ENCODE measurements at places on chromosomes 7 and 10. TPM values are rescaled to one million over a fixed set of nuclear protein-coding genes. Genes with fewer than 3 reads are reported as not detected.

DNA sequence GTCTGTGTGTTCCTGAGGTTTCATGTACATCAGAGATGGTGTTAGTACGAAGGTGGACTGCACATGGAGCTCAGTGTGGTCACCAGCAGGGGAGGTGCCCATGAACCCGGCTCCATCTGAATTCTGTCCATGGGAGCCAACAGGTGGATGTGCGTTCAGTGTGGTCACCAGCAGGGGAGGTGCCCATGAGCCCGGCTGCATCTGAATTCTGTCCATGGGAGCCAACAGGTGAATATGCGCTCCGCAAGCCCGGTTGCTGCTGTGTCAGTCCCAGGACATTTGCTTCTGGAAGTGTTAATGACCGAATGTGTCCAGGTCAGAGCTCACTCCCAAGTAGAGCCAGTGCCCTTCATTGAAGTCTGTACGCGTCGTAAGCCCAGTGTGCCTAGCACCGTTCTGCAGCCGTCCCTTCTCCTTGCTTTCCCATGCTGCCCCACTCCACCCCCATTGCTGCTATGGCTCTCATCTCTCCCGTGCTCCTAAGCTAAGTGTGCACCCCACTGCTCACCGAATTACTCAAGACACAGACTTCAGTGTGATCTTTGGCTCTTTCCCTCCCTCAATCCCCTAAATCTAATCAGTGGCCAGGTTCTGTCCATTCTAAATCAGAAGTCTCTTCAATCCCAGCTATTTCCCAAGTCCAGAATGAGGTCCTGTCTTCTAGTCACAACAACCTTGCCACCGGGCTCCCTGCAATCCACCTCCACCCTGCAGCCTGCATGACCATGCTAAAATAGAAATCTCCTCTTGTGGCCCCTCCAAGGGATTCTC, 352.4 kb downstream of the TCERG1L start:
- DNase-seq = no peak

GRCh38 chr10:30680908-30681307, 51.4 kb upstream of the LYZL2 start:
- no peak for DNase-seq

- no peak for DNase-seq
Observed at GRCh38 chr10:125169279-125169678, 8.9 kb upstream of the CTBP2 start.

DNA sequence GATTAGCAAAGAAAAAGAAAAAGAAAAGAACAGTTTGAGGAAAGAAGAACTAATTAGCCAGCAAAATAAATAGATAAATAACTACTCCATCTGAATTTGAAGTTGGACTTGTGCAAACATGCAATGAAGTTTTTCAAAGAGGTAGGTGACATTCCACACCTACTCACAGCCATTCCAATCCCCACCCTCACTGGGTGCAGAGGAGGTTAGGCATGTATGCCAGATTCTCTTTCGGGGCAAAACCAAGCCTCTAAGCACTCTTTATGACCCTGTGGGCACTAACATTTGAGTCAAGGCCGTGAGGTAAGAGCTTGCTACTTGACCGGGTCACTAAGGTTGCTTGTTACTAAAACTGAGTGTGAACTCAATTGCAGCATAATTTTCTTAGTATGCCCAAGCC, 108.4 kb upstream of the SEMA3A start:
- DNase-seq = no peak

DNA sequence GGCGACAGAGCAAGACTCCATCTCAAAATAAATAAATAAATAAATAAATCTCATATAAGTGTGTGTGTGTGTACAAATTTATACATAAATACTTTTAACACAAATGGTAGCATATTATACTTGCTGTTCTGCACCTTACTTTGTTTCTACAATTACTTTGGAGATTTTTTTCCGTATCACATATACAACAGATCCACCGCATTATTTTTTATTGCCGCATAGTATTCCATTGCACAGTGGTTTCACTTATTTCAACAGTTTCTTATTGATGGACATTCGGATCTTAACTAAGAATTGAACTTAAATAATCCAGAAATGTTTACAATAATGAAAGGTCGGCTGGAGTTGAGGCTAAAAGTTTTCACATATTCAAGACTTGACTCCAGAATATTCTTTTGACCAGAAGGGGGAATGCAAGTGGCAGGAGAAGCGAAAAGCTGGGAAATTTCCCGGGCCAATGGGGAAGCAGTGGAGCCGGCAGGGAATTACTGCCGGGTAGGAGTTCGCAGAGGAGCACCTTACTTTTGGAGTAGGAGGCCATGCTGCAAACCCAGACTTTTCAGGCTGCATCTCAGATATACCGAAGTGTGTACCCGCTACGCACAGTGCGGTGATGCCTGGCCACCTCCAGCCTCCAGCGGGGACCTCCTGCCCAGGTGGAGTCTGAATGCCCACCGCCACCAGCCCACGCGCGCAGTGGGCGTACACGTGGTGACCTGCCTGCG, 415 bp upstream of the CNNM1 start:
- peak; percentile 64 for DNase-seq

DNA sequence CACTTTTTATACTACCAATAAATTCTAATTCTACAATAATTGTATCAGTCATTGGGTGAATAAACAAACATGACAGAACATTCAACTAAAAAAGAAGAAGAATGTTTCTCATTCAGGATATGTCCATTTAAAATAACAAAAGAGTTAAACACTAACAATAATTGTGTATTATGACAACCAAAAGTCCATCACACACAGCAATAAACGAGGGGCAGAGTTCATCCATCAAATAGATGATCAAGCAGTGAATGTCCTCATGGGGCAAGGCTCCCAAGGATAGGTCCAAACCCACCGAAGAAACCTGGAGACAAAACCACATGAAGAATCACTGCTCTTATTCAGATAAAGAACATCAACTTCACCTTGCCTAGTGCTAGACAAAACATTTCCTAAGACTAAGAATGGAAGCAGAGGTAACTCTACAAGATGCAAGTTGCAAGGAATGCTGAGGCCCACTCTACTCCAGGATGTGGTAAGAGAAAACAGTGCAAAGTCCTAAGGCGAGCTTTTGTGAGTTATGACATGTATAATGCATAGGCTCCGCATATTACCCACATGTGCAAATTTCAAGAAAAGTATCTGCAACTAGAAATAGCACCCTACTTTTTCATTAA, 115.1 kb downstream of the PARD3 start:
- DNase-seq = no peak

- DNase-seq = no peak
Observed at GRCh38 chr7:154857728-154858681, 144.9 kb downstream of the PAXIP1 start.

GRCh38 chr7:112833082-112833481, 42.9 kb upstream of the TMEM168 start:
- no peak for DNase-seq

GRCh38 chr10:51129946-51130544, 55.8 kb downstream of the PRKG1 start:
- peak; percentile 5 for DNase-seq

DNA sequence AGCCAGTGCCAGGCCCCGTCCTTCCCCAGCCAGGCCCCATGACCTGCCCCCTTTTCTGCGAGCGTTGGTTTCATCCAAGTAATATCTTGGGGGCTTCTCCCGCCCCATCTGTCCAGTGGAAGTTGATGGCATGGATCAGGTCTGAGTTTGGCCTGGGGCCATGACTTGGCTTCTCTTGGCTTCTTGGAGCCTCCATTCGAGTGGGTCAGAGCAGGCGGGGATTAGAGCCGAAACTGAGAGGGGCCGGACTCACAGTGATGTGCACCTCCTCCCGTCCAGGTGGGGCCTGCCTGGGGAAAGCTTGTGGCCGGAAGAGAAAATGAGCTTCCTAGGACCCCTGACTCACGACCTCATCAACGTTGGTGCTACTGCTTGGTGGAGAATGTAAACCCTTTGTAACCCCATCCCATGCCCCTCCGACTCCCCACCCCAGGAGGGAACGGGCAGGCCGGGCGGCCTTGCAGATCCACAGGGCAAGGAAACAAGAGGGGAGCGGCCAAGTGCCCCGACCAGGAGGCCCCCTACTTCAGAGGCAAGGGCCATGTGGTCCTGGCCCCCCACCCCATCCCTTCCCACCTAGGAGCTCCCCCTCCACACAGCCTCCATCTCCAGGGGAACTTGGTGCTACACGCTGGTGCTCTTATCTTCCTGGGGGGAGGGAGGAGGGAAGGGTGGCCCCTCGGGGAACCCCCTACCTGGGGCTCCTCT, 15.1 kb upstream of the LIMK1 start:
- DNase-seq = no peak

- no peak for DNase-seq
Observed at GRCh38 chr7:76246804-76247389, 45.2 kb downstream of the SRRM3 start.

- DNase-seq = peak; percentile 25
Observed at GRCh38 chr10:74988832-74989561, 122.5 kb upstream of the SAMD8 start.

GRCh38 chr7:30730097-30730496, 21.8 kb upstream of the INMT start:
- no peak for DNase-seq

DNA sequence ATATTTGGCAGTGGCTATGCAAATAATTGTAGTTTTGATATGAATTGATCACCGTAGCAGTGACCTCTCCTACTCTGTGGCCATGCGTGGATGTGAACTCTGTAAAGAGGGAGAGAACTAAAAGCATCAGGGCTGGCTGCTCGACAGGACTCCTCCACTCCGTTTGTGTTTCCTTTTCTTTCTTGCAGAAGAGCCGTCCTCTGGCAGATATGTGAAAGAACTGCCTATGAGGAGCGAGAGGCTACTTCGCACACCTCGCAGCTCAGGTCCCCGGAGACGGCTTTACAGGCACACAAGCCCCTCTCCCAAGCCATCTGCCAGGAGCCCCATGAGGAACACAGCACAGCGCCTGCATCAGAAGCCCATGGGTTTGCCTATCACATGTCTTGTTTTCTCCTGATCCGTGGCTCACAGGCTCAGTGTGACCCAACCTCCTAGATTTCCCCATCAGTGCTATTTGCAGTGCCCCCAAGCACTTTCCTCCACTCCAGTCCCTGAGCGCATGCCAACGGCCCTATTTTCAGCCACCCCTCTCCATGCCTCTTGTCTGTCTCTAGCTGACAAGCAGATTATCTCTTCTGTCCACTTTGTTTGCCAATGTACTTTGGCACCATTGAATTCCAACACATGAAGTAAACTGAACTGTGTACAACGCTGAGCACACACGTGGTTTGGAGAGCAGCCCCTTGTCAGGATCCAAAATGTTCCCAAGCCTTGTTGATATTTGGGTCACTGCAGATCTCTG, 164.3 kb upstream of the AKR1E2 start:
- peak; percentile 59 for DNase-seq

GRCh38 chr10:38093816-38094157, 350 bp upstream of the ZNF37A start:
- DNase-seq = no peak

GRCh38 chr7:84060760-84061261, 133.8 kb downstream of the SEMA3A start:
- peak; percentile 25 for DNase-seq

DNA sequence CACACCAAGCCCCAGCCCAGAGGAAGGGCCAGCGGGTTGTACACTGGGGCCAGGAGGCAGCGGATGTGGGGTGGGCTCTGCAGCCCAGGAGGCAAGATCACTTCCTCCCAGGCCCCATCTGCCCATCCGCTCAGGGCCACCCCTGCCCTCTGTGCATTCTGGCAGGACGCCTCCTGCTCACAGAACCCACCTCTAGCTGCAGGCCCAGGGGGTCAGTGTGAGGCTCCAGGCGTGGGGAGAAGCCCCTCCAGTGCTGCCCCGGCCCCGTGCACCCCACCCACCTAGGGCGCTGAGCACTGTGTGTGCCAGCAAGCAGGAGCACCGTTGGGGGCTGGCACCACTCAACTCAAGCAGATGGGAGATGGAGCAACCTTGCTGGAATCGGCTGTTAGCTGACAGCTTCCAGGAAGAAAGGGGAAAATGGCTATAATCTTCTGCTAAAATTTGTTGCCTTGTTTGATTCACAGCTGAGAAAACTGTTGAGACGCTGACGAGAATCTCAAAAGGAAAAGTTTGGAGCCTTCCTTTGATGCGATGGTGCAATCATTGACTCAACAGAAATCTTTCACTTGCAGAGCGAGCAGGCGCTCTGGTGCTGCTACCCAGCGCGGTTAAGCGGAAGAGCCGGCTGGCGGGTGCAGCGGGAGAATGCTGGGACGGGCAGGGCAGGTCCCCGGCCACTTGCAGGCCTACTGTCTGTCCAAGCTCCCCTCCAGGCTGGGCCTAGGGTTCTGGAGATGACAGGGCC, 276.1 kb downstream of the ELFN1 start:
- no peak for DNase-seq

DNA sequence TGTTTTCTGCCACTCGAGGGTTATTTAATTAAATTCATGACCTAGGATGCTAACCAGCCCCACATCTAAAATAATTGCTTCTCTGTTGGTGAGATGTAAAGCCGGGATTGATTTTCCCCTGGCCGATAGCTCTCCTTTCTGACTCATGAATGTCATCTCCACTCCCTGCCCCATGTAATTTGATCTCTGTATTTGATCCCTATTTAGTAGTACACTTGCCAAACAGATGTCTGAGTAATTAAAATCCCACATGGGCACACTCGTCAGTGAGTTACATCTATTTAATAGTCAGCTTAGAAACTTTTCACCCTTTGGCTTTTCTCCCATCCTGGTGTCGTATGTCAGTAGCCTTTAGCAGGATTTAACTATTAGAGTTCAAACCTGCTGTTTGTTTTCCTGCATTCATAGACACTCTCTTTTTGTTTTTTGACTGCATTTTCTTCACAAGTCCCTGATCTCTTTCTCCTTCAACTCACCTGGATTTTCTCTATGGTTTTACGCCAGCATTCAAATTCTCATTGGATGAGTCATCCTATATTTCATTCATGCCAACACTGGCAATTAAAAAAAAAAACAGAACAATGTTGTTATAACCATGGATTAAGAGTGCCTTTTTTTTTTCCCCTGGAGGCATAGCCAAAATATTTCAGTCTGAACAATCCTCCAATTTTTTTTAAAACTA, 82.7 kb downstream of the SPAG6 start:
- DNase-seq = peak; percentile 91

The FBXO24 gene
- 0.38 TPM for polyA plus RNA-seq

The STK31 gene
- not detected for polyA plus RNA-seq

The STX1A gene
- polyA plus RNA-seq = 10.1 TPM

The HOXA4 gene
- 3.1 TPM for polyA plus RNA-seq

The HKDC1 gene
- polyA plus RNA-seq = 0.34 TPM

The CHN2 gene
- 1.4 TPM for polyA plus RNA-seq

The FAM131B gene
- 0.50 TPM for polyA plus RNA-seq

The CXCL12 gene
- polyA plus RNA-seq = 609 TPM

The CALML3 gene
- not detected for polyA plus RNA-seq

The AKR1C2 gene
- 19.8 TPM for polyA plus RNA-seq

The ASAH2 gene
- polyA plus RNA-seq = 3.4 TPM

The SAMD9 gene
- 14.1 TPM for polyA plus RNA-seq

The WNT2 gene
- 2.6 TPM for polyA plus RNA-seq

The GIMAP5 gene
- polyA plus RNA-seq = not detected

The ABCB8 gene
- polyA plus RNA-seq = 29.6 TPM

The RBP4 gene
- polyA plus RNA-seq = 0.90 TPM

Measured in GM23248 (cell line).